WTC11 (cell line): ENCODE measurements at places on chromosomes 6 and 20. TPM values are rescaled to one million over a fixed set of nuclear protein-coding genes. Genes with fewer than 3 reads are reported as not detected.

- H3K4me1 ChIP-seq = no peaks in the 10 kb centered on the region
- no peak overlapping the region for H3K4me3 ChIP-seq
- DNase-seq = no peak
- H3K27ac ChIP-seq = peak overlapping the region; percentile 56; the same call in 1 of the 2 replicates
- H3K27me3 ChIP-seq = no peaks in the 10 kb centered on the region
Measured at GRCh38 chr6:53258774-53259155, 90.0 kb downstream of the ELOVL5 start.

- no peak overlapping the region for H3K4me3 ChIP-seq
- H3K4me1 ChIP-seq = no peaks in the 10 kb centered on the region
- H3K27me3 ChIP-seq = no peaks in the 10 kb centered on the region
- H3K27ac ChIP-seq = no peak overlapping the region
- H3K36me3 ChIP-seq = peaks cover 21% of the 10 kb centered on the region
Measured at GRCh38 chr20:49824206-49824605, 11.6 kb downstream of the SLC9A8 start.

The SLC17A4 gene
- 0.05 to 0.07 TPM in 2 of 3 replicates, not detected in the other for total RNA-seq

DNA sequence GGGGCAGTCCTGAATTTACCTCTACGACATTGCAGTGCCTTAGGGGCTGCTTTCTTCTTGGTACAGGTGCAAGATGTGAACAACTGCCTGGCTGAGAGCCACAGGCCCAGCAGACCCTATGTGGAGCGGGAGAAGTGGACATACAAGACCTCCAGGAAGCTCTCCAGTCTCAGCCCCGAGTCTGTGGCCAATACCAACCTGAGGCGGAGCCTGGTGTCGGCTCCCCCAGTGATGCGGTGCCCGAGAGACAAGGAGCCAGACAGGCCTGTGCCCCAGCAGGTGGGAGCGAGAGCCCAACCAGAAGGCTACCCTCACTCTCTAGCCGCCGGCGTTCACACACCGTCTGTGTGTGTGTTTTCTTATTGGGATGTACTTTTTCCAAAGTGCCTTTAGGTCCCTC lies 59.6 kb downstream of the EFCAB8 start:
- H3K4me3 ChIP-seq = no peak overlapping the region
- no peaks in the 10 kb centered on the region for H3K4me1 ChIP-seq
- peaks cover 10% of the 10 kb centered on the region for H3K36me3 ChIP-seq

The SALL4 gene
- 156 to 204 TPM (median 203 TPM) in 3 replicates for total RNA-seq

DNA sequence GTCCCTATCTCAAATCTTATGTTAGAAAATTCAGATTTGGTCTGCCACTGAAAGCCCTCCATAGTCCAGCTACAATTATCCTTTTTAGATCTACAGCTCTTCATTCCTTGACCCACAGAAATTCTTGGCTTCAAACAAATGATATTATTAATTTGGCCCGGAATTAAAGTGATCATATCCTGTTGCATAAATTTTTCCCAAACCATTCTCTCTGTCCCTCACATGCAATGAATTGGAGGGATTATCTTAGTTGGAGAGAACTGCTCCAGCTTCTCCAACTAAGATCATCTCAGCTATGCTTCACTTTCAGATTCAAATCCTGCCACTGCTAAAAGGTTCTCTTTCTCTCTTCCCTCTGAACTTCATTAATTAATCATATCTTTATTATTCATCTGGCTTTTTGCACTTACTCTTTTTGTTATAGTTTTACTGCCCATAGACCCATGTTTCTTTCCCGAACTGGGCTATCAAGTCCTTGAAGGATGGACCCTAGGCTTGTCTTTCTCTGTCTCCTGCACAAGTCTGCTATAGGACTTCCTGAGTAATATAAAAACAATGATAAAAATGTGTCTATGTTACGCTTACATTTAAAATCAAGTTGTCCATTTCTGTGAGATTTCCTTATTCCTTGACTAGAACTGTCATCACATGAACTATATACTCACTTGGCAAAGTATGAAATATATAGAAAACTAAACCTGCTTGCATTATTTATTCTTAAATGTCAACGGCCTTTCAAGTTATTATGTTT lies 493.9 kb upstream of the MARCKS start:
- no peak overlapping the region for H3K4me3 ChIP-seq
- H3K27ac ChIP-seq = peak overlapping the region; percentile 86; the same call in 1 of the 2 replicates
- peaks cover 47% of the 10 kb centered on the region for H3K4me1 ChIP-seq
- no peak for DNase-seq
